ENCODE measurements at places on chromosomes 16 and 17. TPM values are rescaled to one million over a fixed set of nuclear protein-coding genes. Genes with fewer than 3 reads are reported as not detected.

DNA sequence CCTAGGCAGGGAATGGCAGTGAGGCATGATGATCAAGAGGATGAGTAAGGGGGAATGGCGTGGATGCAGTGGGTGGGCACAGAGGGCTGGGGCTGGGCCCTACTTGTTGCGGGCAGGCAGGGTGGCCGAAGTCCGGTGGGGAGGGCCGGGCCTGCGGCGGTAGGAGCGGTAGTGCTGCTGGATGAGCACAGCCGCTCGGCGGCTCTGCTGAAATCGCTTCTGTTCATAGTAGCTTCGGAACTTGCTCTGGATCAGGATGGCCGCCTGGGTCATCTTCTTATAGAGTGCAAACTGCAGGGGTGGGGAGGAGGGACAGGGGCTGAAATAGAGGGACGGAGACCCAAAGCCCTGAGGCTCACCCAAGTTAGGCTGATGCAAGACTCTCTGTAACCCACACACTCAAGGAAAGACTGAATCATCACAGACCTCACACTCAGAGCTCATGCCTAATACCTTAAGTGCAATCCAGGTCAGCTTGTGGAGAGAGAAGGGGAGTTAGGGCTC, 1.5 kb upstream of the SPAG7 start:
- DNase-seq: peak; percentile 51

GRCh38 chr17:45248132-45248957, 13.5 kb downstream of the SPATA32 start:
- DNase-seq: no peak

Gene KRT39
- total RNA-seq: not detected

Gene FOXC2
- total RNA-seq: 1.3 TPM

Gene CHST5
- not detected for total RNA-seq

DNA sequence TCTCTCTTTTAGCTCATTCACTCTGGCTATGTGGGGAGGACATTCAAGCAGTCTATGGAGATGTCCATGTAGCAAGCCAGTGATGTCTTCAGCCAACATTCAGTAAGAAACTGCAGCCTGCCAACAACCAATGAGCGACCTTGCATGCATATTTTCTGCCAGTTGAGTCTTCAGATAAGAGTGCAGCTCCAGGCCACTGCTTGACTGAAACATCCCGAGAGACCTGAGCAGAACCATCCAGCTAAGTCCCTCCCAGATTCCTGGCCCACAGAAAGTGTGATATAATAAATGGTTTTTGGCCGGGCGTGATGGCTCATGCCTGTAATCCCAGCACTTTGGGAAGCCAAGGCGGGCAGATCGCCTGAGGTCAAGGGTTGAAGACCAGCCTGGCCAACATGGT, 10.5 kb upstream of the C17orf58 start:
- DNase-seq: no peak

DNA sequence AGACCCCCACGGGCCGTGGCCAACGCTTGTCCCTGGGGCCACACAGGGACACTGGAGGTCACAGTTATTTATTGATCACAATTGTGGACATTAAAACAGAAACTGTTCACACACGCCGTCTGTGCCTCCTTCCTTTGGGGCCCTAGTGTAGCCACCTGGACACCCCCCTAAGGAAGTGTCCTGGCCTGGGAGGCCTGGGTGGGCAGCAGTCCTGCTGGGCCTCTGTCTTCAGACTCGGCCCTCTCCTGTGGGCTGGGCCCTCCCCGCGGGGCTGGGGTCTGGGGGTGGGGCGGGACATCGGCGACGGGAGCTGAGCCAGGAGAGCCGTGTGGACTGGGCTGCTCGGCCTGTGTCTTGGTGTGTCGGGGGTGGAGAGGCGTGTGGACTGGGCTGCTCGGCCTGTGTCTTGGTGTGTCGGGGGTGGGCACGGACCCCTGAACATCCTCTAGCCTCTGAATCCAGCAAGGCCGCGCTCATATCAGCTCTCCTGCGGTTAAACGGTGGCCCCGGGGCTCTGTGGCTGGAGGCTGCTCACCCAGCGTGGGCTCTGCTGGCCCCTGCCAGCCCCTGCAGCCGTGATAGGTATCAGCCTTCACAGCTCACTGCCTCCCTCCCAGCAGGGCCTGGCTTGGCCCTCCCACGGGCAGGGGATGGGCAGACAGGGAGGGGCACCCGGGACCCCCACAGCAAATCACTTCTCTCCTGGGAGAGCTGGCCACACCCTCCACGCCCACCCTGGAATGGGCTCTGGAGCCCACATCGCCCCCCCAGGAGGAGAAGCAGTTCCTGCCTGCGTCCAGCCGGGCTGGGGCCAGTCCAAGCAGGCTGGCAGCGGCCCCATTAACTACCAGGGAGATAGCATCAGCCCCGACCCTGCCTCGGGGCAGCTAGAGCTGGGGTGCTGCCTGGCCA, 1.1 kb upstream of the NHLRC4 start:
- no peak for DNase-seq

- DNase-seq: no peak
Measured at GRCh38 chr17:29136998-29137730, 43.0 kb downstream of the MYO18A start.

GRCh38 chr17:56441308-56441707, 152.2 kb upstream of the NOG start:
- DNase-seq: peak; percentile 32

DNA sequence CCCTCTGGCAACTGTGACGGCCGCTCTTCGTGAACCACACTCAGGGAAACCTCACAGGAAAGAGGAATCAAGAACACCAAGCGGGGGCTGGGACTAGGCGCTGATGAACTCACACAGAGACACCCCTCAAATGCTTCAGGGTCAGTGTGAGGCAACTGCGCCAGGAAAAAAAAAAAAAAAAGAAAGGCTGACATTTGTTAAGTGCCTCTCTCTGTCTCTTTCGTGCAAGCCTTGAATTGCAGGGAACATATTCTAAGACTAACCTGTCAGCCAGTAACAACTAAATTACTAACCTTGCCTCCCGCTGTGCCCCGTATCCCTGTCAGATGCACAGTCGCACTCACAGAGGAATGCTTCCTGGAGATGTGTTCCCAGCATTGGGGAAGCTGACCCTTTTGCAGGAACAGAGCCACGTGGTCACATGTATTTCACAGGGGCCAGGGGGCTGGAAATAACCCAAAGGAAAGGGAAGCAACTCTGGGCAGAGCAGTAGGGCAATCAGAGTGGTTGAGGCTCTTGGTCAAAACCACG, 247.8 kb downstream of the XYLT1 start:
- no peak for DNase-seq

Gene CNTNAP1
- total RNA-seq: 20.8 TPM

Gene MRPL10
- 41.9 TPM for total RNA-seq

Gene NACA2
- total RNA-seq: not detected

DNA sequence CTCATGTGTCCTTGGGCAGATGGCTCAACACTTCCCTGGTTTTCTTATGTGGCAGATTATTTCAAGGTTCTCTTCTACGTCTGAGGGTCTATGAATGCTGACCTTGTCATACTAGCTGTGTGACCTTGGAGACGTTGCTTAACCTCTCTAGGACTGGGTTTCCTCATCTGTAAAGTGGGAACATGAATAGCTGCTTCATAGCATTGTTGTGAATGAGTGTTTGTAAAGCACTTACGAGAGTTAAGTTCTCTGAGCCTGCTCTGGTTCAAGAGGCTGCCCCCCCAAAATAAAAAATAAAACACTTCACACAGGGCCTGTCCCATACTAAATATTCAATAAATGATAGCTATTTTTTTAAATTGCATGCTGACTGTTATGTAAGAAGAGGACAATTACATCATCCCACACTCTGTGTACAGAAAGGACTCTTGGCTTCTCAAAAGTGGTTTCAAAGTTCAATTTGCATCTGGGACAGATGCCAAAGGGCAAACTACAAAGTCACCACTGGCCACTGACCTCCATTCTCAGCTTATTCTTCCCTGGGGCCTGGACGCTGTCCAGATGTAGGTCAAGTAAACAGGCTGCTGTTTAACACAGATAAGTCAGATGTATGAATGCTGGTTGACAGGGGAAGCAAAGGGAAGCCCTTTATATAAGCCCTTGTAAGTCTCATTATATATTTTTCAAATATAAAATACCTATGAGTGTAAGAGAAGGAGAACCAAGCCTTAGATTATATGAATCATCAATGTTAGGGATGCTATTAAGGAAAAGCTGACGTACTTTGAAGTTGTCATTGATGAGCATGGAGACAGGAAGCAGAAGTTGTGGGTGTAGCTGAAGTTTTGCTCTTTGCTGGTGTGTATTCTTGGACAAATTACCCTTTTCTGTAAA, 15.4 kb upstream of the NDEL1 start:
- DNase-seq: peak; percentile 50

Gene FKBP10
- total RNA-seq: 139 TPM

DNA sequence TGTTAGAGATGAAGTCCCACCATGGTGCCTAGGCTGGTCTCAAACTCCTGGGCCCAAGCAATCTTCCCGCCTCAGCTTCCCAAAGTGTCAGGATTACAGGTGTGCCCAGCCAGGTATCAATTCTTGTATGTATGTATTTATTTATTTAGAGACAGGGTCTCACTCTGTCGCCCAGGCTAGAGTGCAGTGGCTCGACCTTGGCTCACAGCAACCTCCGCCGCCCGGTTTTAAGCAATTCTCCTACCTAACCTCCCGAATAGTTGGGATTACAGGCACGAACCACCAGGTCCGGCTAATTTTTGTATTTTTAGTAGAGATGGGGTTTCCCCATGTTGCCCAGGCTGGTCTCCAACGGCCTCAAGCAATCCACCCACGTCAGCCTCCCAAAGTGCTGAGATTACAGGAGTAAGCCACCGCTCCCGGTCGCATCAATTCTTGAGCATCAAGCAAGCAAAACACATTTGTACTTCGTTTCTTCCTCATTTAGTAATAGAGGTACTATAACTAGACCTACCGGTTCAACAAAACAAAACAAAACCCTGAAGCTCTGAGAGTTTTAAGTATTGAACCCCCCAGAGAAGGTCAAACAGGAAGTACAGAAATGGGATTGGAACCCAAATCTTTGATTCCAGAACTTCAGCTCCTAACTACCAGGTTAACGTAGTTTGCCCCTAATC, 1.0 kb upstream of the ZNF500 start:
- peak; percentile 13 for DNase-seq

DNA sequence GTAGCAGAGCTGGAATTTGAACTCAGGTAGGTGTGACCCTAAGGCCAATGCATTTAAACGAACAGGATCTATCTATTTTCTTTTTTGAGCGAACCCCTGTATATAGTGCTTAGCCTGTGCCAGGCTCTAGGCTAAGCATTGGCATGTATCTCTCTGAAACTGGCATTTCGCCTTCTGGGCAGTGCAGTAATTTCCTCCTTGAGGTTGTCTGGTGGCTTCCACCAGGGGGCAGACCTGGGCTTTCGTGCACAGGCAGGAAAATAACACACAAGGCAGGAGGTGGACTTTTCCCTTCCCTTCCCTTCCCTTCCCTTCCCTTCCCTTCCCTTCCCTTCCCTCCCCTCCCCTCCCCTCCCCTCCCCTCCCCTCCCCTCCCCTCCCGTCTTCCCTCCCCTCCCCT, 34.4 kb upstream of the PRKCB start:
- DNase-seq: peak; percentile 67

GRCh38 chr17:61856035-61856434, 7.3 kb downstream of the BRIP1 start:
- no peak for DNase-seq

- no peak for DNase-seq
Measured at GRCh38 chr17:72759301-72759700, 333.2 kb downstream of the SLC39A11 start.

Gene SCNN1B
- total RNA-seq: not detected

DNA sequence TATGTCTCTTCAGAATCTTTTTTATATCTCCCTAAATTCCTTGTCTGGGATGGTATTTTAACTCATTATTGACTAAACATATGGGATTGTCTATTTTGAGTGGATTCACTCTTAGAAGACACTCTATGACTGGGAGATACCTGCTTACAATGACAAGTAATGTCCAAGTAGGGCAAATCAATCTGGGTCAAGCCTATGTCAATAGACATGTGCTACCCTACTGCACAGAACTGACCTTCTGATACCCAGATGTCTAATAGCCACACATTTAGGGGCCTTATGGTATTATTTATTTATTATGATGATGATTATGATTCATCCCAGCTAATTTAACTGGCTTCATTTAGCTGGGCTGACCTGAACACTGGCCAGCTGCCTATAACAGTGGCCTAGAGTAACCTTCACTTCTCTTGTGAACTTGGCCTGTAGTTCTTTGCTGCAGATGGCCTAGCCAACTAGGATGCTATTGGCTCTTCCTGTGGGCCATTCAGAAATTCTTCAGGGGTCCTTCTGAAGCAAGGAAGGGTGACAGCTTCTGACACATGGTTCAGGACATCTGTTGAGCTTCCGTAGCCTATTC, 138.0 kb downstream of the ANKFN1 start:
- DNase-seq: no peak

Gene CACNG1
- total RNA-seq: not detected

Gene FAM171A2
- 31.1 TPM for total RNA-seq

- no peak for DNase-seq
Measured at GRCh38 chr17:14304222-14304772, 3.4 kb downstream of the HS3ST3B1 start.

GRCh38 chr17:46925185-46925868, 2.4 kb downstream of the GOSR2 start:
- no peak for DNase-seq

Gene MPP3
- 19.1 TPM for total RNA-seq

DNA sequence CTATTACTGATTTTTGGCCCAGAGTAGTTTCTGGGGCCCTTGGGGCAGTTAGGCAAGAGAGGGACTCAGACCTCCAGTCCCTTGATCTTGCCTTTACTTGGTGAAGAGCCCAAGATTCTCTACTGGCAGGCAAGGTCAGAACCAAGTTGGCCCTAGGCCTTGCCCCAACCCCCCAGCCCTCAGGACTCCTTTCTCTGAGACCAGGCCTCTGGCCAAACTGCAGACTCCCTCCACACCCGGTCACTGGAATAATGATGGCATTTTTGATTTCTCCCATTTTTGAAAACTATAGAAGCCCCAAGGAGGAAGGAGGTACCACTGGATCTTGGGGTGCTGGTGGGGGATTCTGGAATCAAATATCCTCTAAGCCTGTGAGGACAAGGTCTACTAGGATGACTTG, 18.0 kb upstream of the HOXB9 start:
- DNase-seq: no peak

- no peak for DNase-seq
Measured at GRCh38 chr16:2968368-2968737, 795 bp upstream of the PAQR4 start.

GRCh38 chr16:1610071-1610898, 1.6 kb downstream of the IFT140 start:
- DNase-seq: peak; percentile 75

DNA sequence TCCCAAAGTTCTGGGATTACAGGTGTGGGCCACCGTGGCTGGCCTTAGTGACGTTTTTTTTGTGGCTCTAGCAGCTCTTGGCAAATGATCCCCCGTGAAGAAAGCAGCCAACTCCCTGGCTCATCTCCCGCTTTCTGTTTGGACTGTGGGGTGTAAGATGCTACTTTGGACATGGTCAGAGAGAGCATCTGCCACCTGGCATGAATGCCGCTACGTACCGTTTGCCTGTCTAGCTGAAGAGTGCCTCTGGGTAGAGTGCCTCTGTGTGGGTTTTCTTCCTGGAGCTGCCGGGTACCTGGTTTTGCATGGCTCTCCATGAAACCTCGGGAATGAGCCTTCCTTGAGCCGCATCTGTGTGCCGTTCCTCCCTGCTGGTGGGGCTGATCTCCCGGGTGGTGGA, 34.3 kb downstream of the NDEL1 start:
- no peak for DNase-seq
